ENCODE measurements at places on chromosomes 4 and X.

GRCh38 chr4:8029689-8030088, 90.0 kb upstream of the AFAP1 start:
- DNase-seq: no peak

GRCh38 chrX:23374291-23374690, 39.6 kb downstream of the PTCHD1 start:
- no peak for DNase-seq

GRCh38 chr4:89438102-89438831, 130.7 kb upstream of the GPRIN3 start:
- DNase-seq: no peak

- no peak for DNase-seq
These were observed 70.0 kb upstream of the SHISA3 start for GRCh38 chr4:42327323-42327722.

- peak; percentile 2 for DNase-seq
These were observed 427.9 kb upstream of the SLIT2 start for GRCh38 chr4:19823781-19824180.

- DNase-seq: no peak
These were observed 54.6 kb upstream of the ANK2 start for GRCh38 chr4:112994732-112995464.

GRCh38 chr4:11293866-11294265, 134.8 kb downstream of the HS3ST1 start:
- DNase-seq: no peak

- DNase-seq: no peak
These were observed 204.9 kb downstream of the GBA3 start for GRCh38 chr4:22897520-22898108.
